Right ventricle myocardium inferior (tissue), 1 donor: ENCODE measurements at places on chromosomes 3 and 15. TPM values are rescaled to one million over a fixed set of nuclear protein-coding genes. Genes with fewer than 3 reads are reported as not detected.

GRCh38 chr15:90679959-90680358, 37.2 kb upstream of the BLM start:
- no peak for DNase-seq

GRCh38 chr3:39279745-39280517, at the start of gene CX3CR1:
Gene CX3CR1 (minus strand): TSS chr3:39280036. CDS start chr3:39266509, 13,527 bp downstream.
- DNase-seq: no peak

DNA sequence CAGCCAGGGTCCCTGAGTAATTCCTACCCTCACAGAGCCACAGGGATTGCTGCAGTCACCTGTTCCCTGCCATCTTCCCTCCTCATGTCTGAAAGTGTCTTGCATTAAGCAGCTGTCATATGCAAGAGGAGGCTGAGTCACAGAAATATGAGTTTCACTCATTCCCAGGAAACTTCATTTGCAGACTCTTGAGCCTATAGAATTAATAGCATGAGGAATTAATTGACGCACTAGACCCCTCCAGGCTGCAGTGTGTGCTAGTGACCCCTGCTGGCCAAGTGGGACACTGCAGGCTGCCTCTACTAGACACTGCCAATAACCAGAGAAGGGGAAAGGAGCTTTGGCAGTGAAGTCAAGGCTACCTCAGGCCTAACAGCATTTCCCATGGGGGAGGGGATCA, 50.6 kb upstream of the SLC6A1 start:
- no peak for DNase-seq

- DNase-seq: no peak
Measured at GRCh38 chr3:172751175-172751704, 714 bp downstream of the ECT2 start.

- DNase-seq: no peak
Measured at GRCh38 chr3:54122324-54123002, at the start of gene CACNA2D3. Gene CACNA2D3 (plus strand): TSS chr3:54122552.

DNA sequence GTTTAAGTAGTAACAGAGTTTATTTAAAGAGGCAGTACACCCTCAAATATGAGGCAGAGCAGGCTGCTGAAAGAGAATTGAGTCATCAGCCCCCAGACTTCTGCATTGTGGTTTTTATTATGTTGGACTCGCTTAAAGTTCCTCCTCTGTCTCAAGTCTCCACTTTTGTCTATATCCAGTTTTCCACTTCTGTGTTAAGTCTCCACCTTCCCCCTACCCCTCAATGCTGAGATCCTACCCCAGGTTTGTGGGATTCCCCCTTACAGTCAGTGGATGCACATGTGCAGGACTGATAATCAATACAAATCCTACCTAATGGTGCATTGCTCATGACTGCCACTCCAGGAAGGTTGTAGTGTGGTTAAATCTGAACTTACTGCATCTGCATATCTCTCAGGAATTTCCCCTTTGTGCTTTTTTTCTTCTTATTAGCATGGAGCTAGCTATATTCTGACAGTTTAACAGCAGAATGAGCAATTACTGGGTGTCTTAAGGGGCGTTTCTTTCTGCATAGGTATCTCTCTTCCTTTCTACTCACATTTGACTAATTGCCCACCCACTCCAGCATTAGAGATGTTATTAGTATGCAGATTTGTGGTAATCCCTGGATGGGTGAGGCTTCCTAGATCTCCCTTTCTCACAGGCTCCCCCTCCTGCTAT, 11.9 kb upstream of the CD200R1L start:
- DNase-seq: no peak

DNA sequence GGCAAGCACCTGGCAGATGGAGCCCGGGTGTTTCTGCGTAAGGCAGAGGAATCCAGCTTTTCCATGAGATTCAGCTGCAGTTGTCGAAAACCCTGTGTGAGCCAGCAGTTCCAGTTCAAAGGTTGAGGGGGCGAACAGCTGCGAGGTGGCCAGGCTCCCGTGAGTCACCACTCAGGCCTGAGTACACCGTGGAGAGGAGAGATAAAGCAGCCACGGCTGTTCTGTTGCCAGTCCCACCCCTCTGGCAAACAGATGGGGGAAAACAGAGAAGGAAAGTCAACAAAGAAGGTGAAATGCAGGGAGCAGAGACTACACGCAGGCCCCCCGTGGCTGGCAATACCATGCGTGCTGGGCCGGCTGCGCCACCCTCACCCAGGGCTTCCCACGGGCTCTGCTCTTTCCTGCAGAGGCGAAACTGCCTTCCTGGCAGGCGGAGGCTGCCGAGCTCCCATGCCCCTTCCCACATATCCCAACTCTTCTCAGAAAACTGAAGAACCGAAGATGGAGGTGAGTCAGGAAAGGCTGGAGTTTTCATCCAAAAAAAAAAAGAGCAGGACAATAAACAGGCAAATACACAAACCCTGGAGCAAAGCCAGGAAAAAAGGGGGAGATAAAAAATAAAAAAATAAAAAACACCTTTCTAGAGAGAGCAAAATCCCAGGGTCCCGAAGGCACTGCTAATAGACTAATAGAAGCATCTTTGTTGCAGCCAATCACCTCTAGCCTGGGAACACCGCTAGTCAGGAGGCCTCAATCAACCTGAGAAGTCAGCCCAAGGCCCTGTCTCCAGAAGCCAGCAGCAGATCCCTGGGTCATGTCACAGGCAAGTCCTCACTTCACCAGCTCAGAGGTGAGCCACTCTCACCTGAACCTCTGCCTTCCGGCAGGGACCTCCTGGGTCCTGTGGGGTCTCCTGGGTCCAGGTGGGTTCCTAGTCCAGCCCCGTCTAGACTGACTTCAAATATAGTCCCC, 37.7 kb downstream of the FAM174B start:
- DNase-seq: no peak

DNA sequence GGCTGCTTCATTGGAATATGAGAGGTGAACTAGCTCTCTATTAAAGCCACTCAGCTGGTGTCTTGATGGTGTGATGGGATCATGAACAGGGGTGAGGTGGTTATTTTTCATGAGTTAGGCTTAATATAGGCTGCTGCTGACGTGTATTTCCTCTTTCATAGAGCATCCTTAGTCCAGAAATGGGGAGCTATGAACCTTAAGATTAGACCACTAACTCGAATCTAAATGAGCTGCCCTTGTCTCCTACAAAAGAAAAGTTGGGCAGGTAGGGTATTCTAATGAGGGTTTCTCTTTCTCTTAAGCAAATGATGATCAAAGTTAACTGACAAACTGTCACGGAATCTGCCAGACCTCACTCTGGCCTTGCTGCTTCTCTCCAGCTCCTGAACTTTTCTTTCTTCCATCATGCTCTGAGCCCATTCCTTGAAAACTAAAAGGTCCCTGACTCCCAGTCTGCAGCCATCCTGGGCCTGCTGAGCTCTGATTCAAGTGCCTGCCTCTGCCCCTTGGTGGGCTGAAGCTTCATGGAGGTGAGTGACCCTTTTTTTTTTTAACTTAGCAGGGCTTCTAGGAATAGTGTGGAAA, at the start of gene TRIM69:
TRIM69 (plus strand) TSS at position 348 of the 585 bp plus-strand sequence; CDS start at position 525, 177 bp downstream.
- no peak for DNase-seq

GRCh38 chr3:3084890-3085289, 25.3 kb downstream of the IL5RA start:
- no peak for DNase-seq

DNA sequence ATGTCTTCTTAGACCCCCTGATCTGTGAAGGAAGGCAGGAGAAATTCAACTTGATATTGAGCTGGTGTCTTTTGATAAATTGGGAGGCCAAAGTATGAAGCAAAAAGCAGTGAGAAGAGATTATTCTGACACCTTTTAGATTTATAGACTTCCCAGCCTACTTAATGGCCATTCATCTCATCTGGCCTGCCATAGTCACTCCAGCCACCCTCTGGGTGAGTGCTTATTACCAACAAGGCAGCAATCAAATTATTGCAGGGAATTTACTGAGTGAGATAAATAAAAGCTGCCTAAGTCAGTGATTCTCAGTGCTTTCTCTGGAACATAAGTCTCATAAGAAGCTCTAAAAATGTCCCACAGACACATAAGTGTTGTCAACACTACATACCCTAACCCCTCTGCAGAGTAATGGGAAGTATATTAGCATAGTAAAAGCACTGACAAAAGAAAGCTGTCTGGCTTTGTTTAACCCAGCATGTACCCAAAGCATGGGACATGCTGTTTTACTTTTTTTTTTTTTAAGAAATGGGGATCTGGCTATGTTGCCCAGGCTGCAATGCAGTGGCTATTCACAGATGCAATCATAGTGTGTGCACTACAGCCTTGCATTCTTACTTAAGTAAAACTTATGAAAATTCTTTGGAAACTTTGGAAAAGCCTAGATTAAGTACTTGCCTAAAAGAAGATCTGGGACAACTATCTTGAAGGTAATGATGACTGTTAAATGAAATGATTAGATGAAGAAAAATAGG, 725.3 kb downstream of the TUSC7 start:
- DNase-seq: no peak

The TTC21A gene
- 1.2 TPM for total RNA-seq

DNA sequence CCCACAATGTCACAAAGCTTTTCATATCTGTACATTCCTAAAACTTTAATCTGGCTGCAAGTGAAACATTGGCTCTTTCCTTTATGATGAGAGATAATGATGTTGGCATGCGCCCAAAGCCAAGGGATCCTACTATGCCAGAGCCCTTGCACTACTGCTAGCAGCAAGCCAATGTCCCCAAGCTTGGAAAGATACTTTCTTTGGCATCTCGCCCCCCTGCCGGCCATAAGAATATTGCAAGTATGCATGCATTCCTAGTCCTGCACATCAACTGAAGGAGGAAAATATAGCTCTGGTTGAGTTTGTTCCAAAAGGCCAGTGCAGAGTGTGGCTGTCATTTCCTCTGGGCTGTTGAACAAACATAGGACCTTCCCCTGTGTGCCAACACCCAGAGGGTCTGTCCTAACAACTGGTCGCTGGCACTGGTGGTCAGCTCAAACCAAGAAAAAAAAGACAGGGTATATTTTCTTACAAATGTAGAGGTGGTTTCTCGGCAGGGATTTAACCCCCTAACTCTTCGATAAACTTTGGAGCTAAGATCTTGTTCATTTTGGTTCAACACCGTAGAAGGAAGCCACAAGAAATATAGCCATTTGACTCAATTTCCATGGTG, 120.9 kb upstream of the ZBED2 start:
- DNase-seq: no peak

DNA sequence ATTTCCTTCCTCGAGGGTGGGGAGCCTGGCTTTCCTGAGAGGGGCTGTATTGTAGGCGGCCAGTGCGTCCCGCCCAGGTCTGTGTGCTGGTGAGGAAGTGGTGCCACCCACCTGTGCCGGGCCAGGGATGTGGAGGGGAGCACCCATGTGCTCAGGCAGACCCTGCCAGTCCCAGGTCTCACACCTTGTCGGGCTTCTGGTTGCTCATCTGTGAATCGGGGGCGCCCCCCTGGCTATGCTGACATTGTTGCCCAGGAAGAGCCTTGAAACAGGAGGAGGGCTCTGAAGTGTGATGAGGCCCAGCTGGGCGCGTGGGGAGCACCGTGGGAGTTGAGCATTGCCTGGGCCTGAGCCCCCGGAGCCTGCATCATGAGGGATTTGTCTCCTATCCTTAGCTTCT, 4.8 kb downstream of the FBLN2 start:
- no peak for DNase-seq

The STX19 gene
- total RNA-seq: not detected

The SEMA6D gene
- 17.7 TPM for total RNA-seq

DNA sequence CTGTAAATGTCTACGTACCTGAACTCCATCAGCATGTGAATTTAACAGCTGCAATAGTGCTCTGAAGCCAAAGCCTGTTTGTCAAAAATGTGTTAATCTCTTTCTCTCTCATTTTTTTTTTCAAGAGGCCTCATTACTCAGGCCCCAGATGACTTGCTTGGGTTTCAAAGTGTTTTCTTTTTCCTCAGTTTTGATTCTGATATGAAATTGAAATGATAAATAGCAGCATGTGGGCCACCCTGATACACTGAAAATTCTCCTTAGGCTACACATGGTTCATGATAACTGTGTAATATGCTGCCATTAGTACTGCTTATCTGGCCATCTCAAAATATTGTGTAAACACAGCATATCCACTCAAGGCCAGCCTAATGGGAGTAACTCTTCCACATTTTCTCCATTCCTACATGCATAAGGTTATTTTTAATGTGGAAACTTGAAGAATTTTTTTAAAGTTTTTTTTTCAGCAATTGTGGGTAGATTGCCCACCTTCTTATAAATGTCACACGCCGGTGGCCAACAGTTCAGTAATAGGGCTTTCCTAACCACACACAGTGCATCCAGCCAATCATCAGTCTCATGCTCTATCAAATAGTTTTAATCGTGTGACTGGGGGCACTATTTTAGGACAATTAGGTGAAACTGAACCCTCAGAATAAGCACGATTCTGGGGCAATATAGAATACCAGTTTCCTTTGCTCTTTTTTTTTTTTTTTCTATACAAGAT, 13.1 kb upstream of the DENND4A start:
- DNase-seq: no peak

- no peak for DNase-seq
Measured at GRCh38 chr3:26260139-26260538, 362.4 kb upstream of the LRRC3B start.

The USP13 gene
- total RNA-seq: 122 TPM

DNA sequence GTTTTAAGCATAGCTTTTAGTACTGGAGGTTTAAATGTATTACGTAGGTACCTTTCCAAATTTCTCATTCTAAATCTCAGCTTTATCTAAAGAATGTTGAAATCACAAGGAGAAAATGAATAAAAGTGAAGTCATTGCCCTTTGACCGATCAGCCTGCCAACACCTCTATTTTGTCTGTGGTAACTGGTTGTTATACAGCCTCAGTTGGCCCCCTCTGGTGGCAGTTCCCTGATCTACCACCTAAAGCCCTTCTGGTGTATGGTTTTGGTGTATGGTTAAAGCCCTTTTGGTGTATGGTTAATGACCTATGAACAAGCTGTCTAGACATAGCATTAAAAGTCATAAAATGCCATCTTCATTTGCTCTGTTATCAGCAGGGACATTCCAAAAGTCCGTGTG, 378.2 kb upstream of the AZI2 start:
- peak; percentile 57 for DNase-seq

The NUP210 gene
- 3.5 TPM for total RNA-seq

The KLHL40 gene
- total RNA-seq: not detected

DNA sequence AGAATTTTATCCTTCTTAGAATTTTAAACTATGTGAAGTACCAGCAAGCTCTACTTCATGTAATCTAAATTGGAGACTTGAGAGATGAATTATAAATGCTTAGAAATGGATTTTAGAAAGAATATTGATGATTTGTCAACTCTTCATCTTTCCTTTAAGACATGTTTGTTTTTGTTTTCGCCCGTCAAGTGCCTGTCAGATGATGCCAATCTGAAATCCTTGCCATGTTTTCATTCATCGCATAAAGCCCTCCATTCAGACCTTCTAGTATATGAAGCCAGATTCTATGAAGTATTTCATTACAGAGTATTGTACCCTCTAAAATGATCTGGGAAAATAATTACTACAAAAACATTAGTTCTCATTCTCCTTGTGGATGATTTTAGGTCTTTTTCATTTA, 223.2 kb upstream of the SOX2 start:
- no peak for DNase-seq

GRCh38 chr3:58463181-58463941, 28.5 kb upstream of the KCTD6 start:
- DNase-seq: peak; percentile 79

The FAM81A gene
- total RNA-seq: 11.0 TPM

- no peak for DNase-seq
Measured at GRCh38 chr3:190017521-190018288, 103.0 kb downstream of the P3H2 start.

The CACNA1D gene
- total RNA-seq: 1.1 TPM

The TM4SF1 gene
- total RNA-seq: 124 TPM

The A4GNT gene
- not detected for total RNA-seq
